ENCODE measurements at places on chromosomes 13 and 19. TPM values are rescaled to one million over a fixed set of nuclear protein-coding genes. Genes with fewer than 3 reads are reported as not detected.

ZNF44 gene
- total RNA-seq: 0.83 TPM

KIR2DL3 gene
- total RNA-seq: not detected

TNFSF11 gene
- total RNA-seq: not detected

CLC gene
- not detected for total RNA-seq

ZNF566 gene
- 8.8 TPM for total RNA-seq

DZIP1 gene
- 11.9 TPM for total RNA-seq

MRPS31 gene
- 14.2 TPM for total RNA-seq

RNASEH2A gene
- 46.8 TPM for total RNA-seq

CGB1 gene
- total RNA-seq: not detected

ZNF358 gene
- total RNA-seq: 17.2 TPM
